Hindlimb muscle (tissue), 1 donor: ENCODE measurements at places on chromosomes 1 and 21.

DNA sequence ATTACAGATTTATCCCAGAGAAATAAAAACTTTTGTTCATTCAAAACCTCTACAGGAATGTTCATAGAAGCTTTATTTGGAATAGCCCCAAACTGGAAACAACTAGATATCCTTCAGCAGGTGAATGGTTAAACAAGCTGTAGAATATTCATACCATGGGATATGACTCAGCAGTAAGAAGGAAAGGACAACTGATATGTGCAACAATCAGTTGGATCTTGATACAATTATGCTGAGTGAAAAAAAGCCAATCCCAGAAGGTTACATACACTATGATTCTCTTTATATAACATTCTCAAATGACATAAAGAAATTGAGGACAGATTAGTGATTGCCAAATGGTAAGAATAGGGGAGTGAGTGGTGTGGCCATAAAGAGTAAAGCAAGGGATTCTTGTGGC is 376.7 kb downstream of the S1PR1 start:
- DNase-seq, result no peak

GRCh38 chr1:181789395-181789794 is 272.1 kb downstream of the ZNF648 start:
- DNase-seq, result no peak

DNA sequence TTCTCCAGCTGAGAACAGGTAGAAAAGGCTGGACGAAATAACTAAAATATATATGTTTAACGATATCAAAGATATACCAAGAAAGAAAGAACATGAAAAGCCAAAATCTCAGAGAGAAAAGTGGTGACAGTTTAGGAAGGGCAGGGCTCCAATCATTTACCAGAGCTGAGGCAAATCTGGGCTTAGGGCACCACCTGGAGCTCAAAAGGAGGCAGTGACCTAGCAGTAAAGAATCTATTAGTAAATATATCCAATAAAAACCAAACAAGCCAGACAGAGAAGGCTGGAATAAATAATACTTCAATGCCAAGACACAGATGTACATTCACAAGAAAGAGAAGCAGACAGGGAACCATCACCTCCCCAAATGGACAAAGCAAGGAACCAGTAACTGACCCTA is 43.5 kb downstream of the CHIA start:
- no peak for DNase-seq

GRCh38 chr1:204154568-204155255 is 2.9 kb upstream of the ETNK2 start:
- DNase-seq, result no peak

- no peak for DNase-seq
These were observed 43.2 kb downstream of the ELK4 start for GRCh38 chr1:205588636-205589035.

GRCh38 chr1:70717211-70717610 is 306.1 kb downstream of the CTH start:
- no peak for DNase-seq
